Stomach (tissue), 19 donors: ENCODE measurements at places on chromosomes 1 and 21. TPM values are rescaled to one million over a fixed set of nuclear protein-coding genes. Genes with fewer than 3 reads are reported as not detected.

GRCh38 chr1:218558271-218558810 is 213.2 kb downstream of the TGFB2 start:
- no peak for DNase-seq

GRCh38 chr1:228882771-228883450 is 147.6 kb downstream of the RHOU start:
- no peak for DNase-seq

C1QB gene
- 88.0 TPM for polyA plus RNA-seq

ELOVL1 gene
- polyA plus RNA-seq: 35.6 TPM

GRCh38 chr1:14111121-14111520 is 411.1 kb downstream of the PRDM2 start:
- DNase-seq: no peak

DNA sequence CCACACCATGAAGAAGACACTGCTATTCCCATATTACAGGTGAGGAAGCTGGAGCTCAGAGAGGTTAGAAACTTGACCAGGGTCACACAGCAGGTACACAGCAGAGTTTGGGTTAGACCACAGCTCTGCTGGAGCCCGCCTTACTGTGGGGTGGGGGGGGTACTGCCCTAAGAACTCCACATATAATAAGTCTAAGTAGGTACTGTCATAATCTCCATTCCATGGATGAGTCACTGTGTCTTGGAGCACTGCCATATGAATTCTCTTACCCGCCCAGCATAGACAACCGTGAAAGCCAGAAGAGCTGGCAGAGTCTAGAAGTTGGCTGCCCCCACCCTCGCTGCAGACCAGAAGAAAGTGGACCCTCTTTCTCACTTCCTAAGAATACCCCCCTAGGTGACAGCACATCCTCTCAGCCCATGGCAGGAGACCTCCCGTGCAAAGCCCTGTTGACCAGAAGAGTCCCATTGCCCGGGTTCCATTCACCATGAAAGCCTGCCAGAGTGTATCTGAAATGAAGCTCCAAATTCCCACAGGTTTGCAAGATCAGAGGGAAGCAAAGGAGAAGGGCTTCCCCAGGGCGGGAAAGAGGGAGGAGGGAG is 5.2 kb upstream of the PLA2G2D start:
- no peak for DNase-seq

DNA sequence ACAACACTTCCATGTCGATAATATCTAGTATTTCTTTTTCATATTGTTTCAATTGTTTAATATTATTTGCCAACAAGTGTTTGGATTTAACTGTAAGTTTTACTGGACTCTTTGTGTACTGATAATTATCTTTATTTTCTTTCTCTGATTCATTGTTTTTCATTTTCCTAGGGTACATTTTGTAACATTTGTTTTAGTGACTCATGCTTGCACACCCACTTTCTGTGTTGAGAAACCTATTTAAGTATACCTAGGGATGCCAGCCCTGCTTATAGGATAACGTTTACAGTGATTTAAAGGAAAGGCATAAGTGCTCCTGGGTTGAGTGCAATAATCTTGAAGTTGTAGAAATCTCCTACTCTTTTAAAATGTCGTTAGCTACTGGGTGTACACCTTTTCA is 1386.0 kb upstream of the ADGRL4 start:
- DNase-seq: no peak

GRCh38 chr1:245108246-245108645 is 46.5 kb upstream of the KIF26B start:
- DNase-seq: no peak

DNA sequence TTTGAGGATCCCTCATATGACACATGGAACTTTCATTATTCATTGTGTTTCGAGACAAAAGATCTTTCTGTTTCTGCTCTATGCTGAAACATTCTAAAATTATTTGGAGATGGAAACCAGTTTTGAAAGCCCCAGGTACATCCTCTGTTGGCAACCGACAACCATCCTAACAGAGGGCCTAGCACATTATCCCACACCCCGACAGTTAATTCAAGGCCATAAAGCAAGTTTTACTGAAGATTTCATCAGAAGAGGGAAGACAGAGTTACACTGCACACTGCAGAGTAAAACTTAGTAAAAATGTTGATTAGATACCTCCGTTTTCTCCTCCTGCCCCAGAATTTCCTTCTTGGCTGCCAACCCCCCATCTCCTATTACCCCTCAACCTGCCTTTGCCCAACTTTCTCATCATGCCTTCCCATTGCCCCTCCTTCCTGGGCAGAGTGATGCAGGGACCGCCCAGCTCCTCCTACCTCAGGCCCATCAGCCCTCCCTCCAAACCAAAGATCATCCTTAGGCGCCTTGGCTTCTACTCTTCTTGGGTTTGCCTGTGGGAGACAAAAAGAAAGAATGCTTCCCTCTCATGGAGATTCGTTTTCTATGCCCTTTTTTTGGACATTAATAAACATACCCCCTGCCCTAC is 52.9 kb upstream of the CITED4 start:
- DNase-seq: no peak

GRCh38 chr1:213374369-213374768 is 323.3 kb downstream of the RPS6KC1 start:
- DNase-seq: peak; percentile 83

- no peak for DNase-seq
Measured at GRCh38 chr1:183841550-183841949, 36.6 kb downstream of the RGL1 start.

DNA sequence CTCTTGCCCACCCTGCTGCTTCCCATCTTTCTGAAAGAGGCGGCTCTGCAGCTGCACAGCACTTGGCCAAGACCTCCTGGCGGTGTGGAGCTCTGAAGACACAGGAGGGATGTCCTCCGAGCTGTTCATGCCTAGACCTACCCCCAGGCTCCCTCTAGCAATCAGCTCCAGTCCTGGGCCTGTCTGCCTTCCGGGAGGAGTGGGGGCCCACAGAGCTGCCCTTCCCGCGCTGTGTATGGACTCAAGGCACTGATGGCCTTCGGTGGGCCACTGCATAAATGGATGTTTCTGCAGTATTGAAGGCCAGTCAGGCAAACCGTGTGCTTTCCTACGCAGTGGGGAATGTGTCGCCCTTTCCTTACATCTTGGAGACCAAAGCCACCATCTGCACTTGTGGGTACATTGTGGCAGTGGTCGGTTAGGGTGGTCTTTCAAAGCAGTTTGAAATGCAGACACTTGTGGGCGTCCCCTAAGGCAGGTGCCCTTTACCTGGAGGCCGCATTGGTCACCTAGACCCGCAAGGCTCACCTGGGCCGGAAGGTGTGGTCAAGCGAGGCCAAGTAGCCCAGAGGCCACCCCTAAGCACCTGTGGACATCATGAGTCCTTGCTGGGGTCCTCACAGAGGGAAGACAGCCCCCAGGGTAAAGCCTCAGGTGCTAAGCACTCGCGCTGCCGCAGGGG is 912 bp upstream of the PKNOX1 start:
- DNase-seq: no peak

DNA sequence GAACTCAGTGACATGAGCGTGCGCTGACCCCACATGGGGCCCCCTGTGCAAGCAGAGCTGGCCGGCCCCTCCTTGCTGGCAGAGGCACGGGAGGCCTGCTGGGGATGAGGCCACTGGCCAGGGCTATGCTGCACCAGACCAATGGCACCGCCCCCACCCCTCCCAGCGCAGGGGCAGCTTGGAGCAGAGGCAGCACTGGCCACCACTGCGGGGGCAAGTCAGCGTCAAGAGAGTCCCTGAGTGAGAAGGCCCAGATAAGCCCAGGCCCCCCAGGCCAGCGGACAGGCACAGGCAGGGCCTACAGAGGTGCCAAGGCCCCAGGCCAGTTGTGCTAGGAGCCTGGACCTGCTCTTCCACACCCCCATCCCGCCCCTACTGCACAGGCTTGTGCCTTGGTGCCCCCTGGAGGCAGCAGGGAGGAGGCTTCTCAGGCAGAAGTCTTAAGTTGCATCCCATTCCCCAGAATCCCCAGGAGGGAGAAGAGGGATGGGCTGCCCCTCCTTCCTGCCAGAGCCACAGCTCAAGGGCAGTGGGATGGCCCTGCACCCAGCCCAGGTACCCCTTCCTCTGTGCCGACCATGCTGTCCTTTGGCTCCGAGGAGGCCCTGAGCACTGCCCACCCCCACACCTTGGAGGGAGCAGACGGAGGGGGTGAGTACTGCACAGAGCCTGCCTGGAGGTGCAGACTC is 35.8 kb downstream of the EPHX1 start:
- DNase-seq: peak; percentile 92

- no peak for DNase-seq
Measured at GRCh38 chr1:180301135-180301742, 71.2 kb downstream of the LHX4 start.

KCND3 gene
- 2.1 TPM for polyA plus RNA-seq

DNA sequence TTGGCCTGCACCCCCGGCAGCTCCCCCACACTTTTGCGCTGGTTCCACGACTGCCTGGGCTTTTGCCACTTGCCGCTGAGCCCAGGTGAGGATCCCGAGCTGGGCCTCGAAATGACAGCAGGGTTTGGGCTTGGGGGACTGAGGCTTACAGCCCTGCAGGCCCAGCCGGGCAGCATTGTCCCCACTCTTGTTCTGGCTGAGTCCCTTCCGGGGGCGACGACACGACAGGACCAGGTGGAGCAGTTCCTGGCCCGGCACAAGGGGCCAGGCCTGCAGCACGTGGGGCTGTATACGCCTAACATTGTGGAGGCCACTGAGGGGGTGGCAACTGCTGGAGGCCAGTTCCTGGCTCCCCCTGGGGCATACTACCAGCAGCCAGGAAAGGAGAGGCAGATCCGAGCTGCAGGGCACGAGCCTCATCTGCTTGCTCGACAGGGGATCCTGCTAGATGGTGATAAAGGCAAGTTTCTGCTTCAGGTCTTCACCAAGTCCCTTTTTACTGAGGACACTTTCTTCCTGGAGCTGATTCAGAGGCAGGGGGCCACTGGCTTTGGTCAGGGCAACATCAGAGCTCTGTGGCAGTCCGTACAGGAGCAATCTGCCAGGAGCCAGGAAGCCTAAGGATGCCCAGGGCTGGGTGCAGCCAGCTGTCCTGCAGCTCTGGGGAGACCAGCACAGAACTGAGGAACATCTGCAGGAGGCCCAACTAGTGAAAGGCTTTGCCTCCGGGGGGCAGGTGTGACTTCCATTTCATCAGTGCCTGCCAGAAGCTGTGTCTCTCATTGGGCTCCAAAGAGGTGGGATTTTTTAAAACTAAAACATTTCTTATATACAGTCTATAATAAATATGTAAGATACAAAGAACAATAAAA is 1.2 kb downstream of the HPDL start:
- peak; percentile 54 for DNase-seq

- DNase-seq: no peak
Measured at GRCh38 chr1:96926176-96926575, 204.6 kb downstream of the PTBP2 start.

GRCh38 chr21:45322231-45322959 is 34.7 kb upstream of the POFUT2 start:
- no peak for DNase-seq

GRCh38 chr1:201184307-201185122 is 6.1 kb upstream of the IGFN1 start:
- DNase-seq: peak; percentile 33

MPL gene
- not detected for polyA plus RNA-seq

DNA sequence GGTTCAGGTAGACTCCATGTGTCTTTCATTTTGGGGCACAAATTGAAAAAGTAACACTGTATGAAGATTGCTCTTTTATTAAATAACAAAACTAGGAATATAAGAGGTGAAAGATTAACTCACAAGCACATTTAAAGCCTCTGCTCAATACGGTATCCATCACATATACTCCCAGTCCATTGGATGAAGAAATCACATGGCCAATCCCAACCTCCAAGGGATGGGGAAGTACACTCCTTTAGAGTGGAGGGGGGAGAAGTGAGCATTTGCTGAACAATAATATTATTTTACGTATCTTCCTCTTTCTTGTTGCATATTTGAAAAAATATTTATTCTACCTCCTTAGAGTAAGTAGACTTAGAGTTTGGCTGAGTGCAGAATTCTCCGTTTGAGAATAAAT is 316.5 kb downstream of the LMX1A start:
- DNase-seq: no peak

DNA sequence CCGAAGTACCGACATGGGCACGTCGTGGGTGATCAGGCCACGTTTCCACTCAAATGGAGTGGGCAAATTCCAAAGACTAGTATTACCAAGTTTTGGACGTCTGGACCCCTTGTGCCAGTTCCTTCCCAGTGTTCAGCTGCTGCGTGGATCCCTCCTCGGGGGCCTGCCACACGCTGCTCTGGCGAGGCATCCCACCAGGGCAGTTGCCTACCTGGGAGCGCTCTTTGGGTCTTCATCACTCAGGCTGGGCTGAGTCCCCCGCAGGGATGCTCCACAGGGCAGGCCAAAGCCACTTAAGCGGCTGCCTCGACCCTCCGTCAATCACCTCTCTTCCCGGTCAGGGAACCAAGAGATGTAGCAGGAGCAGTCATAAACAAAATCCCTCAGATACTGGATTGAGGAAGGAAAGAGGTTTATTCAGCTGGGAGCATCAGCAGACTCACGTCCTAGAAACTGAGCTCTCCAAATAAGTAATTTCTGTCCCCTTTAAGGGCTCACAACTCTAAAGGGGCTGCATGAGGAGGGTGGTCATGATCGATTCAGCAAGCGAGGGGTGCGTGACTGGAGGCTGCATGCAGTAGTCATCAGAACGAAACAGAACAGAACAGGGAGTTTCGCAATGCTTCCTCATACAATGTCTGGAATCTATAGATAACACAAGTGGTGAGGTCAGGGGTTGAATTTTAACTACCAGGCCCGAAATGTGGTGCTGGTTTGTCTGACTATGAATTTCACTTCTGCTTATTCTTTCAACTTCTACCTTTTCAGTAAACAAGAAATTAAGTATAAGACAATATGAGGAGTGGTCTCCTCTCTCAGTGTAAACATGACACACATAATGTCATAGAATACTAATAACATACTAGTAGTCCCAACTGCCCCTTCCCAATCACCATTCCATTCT is 998.6 kb upstream of the NCAM2 start:
- no peak for DNase-seq

DNA sequence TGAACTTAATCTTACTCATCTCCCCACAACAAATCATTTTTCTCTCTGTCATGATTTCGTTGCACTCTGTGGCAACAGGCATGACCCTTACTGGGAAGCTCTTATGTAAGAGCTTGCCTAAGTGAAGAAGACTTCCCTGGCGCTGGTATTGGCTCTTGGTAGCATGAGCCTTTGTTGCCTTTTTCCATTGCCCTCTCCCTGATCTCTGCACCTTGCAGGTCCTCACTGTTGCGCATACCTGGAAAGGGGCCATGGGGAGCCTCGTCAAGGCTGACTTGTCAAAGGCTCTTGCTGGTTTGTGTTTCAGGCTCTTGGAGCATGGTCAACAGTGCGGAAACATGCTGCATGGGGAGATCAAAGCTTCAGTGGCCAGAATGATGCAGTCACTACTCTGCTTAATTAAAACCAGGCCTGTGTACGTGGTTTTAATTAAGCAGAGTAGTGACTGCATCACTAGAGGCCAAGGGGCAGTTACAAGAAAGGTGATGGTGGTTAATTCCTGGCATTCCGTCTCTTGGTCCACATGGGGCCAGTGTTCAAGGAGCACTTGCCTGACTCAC is 141.3 kb downstream of the SPATA46 start:
- DNase-seq: no peak

PBX1 gene
- 15.6 TPM for polyA plus RNA-seq

GRCh38 chr1:84509029-84509428 is 2.6 kb upstream of the GNG5 start:
- DNase-seq: no peak
